ENCODE measurements at places on chromosomes 5 and 9. TPM values are rescaled to one million over a fixed set of nuclear protein-coding genes. Genes with fewer than 3 reads are reported as not detected.

Gene AK8
- 0.15 TPM for total RNA-seq

Gene IRX1
- total RNA-seq: 4.4 TPM

Gene POLR3G
- total RNA-seq: 2.8 TPM

Gene WNK2
- total RNA-seq: under 0.01 TPM

Gene SNCAIP
- not detected for total RNA-seq

Gene HNRNPK
- 533 TPM for total RNA-seq

Gene SGCD
- 24.2 TPM for total RNA-seq

Gene GZMA
- total RNA-seq: not detected

Data from smooth muscle cell of the coronary artery (primary cell).